ENCODE measurements at places on chromosomes 7 and 10.
A peak's percentile ranks its signal among the peaks of the same experiment; 100 is the strongest.

- no peak for DNase-seq
Measured at GRCh38 chr7:155660758-155661093, 16.3 kb downstream of the RBM33 start.

DNA sequence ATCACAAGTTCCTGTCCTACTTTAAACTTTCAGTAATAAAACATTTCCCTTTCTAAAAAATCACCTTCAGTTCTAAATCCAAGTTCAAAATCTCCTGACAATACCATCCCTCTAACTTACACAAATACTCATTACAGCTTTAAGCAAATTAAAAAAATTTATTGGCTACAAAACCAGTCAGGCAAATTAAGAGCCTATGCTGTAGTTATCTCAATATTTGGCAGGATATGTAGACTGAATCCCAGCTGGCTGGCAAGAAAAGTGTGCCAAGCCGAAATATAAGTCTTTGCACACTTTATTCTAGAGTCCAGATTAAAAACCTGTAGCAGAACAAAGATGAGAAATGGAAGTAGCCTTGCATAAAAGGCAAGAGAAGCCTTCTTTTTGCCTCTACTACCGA is 9.5 kb downstream of the WAPL start:
- DNase-seq = no peak

DNA sequence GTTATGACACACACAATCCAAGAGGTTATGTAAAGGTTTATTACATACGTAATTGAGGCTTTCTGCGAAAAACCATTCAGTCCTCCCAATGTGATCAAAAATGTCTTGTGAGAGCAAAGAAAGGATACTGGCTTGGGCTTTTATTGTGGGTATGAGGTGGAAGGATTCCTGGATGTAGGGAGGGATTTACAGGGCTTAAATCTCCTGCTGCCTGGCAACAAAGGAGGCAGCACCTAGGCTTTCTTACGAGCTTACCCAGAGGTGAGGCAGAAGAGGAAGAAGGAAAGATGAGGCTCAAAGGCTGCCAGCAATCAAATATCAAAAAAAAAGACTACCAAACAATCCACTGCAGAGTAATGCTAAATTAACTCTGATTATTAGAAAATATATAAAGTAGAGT is 1149.5 kb upstream of the POT1 start:
- no peak for DNase-seq

DNA sequence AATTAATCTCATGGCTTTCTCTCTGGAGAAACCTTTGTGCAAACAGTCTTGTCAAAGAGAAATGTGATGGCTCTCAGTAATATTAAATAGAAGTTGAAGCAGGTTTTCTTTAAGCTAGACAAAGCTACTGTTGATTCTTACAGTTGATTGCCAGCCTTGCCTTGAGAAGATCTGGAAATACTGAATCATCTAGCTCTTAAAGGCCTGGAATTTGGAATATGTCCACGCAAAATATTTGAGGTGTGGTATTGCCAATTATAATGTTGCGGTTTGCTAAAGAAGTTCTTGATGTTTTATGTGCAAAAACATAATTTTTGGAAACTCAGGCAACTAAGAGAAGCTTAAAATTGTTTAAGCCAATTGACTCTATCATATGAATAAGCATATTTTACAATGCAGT is 371.9 kb downstream of the PHF14 start:
- no peak for DNase-seq

- DNase-seq = peak; percentile 56
Measured at GRCh38 chr10:33193057-33193700, 141.3 kb downstream of the NRP1 start.

DNA sequence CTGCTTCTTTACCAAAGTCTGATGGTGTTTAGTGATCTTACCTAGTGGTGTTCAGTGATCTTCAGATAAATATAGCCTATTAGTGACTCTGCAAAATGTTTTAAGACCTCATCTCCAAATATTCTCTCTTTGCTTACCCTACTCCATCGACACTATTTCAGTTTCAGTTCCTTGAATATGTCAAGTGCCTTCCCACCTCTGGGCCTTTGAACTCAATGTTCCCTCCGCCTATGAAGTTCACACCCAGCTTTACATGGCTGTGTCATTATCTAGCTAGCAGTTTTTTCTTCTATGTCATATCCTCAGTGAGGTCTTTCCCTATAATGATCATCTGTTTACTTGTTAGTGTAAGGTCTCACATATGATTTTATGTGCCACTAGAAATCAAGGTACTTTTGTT is 322.6 kb downstream of the DGKB start:
- DNase-seq = no peak

GRCh38 chr10:113686028-113686427 is 6.3 kb downstream of the CASP7 start:
- DNase-seq = no peak

GRCh38 chr10:49311555-49312236 is 12.7 kb downstream of the C10orf71 start:
- no peak for DNase-seq

- no peak for DNase-seq
Measured at GRCh38 chr10:53570221-53570620, 797.6 kb upstream of the MBL2 start.

- no peak for DNase-seq
Measured at GRCh38 chr7:110507369-110507768, 583.6 kb upstream of the LRRN3 start.

GRCh38 chr7:77619314-77619713 is 76.9 kb upstream of the RSBN1L start:
- no peak for DNase-seq

DNA sequence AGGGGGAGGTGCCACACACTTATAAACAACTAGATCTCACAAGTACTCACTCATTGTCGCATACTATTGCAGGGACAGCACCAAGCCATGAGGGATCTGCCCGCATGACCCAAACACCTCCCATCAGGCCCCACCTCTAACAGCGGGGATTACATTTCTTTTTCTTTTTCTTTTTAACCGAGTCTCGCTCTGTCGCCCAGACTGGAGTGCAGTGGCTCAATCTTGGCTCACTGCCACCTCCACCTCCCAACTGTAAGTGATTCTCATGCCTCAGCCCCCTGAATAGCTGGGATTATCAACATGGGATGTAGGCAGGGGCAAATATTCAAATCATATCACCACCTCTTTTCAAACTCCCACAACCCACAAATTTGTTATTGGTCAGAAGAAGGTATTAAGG is 76.7 kb downstream of the SKAP2 start:
- no peak for DNase-seq

GRCh38 chr7:28155019-28155660 is 25.5 kb downstream of the JAZF1 start:
- DNase-seq = no peak

DNA sequence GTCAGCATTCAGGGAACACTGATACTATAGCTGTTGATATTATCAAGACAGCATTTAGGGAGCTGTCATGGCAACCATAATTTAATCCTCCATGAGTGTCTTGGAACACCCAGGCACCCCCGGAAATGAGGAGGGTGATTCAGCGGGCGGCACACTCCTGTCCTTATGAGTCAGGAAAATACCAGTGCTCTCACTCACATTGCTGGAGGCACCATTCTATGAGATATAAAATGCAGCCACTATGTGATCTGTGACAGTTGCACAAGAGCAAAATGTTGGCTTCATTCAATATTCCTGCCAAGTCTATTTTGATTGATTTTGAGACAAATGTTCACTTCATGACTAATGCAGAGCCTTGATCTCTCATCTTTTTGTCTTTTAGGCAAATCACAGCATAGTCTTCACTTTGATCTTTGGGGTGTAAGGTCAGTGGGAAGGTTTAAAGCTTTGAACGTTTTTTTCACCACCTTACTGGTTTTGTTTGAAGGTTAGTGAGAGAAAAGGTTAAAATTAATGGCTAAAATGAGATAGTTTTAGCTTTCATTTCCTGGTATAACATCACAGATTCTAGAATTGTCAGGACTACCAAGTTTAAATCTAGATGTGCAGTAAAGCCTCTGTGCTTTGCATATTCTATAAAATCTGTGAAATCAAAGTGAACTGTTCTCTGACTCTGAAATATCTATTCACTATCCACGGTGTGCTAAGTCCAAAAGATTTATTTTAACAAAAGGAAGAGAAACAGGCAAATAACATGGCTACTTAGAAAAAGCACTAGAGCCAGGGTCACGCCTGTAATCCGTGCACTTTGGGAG is 12.4 kb upstream of the ARHGAP12 start:
- no peak for DNase-seq

DNA sequence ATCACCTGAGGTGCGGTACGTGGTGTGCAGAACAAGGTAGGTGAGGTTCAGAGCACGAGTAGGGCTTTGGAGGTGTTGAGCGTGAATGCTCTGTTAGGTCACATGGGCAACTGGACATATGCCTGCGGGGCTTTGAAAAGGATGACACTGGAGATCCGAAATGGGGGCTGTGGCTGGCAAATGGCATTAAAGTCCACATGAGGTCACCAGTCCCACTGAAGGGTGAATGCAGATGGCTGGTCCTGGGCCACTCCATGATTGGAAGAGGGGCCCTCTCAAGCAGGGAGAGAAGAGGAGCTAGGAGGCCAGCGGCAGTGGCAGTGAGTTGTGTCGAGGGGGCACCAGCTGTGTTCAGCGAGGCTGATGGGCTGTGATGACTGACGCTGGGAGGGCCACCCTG is 254.9 kb upstream of the SHH start:
- no peak for DNase-seq

GRCh38 chr10:35585903-35586535 is 19.1 kb upstream of the GJD4 start:
- no peak for DNase-seq
